Caki2 (cell line): ENCODE measurements at places on chromosomes 7 and 10.

DNA sequence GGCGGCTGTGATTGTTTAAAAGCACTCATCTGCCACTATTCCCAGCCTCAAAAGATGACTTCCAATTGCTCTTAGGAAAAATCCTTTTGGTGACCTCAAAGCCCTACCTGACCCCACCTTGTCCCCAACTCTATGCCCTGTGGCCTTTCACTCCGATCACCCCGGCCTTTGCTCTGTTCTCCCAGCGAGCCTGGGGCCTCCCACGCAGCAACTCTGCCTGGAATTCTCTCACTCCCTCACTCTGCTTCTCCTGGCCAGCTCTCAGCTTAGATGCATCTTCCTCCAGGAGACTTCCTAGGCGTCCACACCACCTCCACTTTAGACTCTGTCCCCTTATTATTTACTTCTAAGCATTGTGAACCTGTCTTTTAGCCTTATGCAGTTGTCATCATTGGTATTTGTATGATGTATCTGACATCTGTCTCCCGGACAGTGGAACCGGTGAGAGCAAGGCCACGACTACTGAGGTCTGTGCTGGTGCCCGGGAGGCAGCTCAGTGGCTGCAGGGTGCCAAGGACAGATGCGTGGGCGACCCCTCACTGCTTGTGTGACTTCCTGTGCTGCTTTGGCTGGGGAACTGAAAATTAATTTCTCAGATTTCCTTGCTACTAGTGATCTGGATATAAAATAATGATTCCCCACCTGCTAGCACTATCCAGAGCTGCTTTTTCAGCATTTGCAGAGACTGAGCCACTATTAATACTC lies 63.0 kb downstream of the PIP4K2A start:
- DNase-seq = no peak

DNA sequence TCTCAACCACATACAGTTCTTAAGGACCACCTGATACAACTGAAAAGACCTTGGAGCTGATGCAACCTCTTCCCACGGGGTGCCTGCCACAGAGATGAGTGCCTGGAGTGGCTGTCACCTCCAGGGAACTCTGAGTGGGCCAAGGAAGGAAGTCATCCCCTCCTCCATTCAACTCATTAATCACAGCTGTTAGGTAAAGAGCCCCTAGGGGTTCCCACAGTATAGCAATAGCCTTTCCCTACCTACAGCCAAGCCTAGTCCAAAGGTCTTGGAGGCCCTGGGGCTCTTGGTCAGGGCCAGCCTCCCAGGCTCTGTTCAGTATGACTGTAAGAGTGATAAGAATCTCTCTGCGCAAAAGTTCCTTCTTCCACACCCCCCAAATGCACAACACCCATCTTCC lies 70.4 kb upstream of the NFE2L3 start:
- DNase-seq = no peak

GRCh38 chr7:155291045-155291530 lies 6.6 kb upstream of the INSIG1 start:
- DNase-seq = peak; percentile 78

DNA sequence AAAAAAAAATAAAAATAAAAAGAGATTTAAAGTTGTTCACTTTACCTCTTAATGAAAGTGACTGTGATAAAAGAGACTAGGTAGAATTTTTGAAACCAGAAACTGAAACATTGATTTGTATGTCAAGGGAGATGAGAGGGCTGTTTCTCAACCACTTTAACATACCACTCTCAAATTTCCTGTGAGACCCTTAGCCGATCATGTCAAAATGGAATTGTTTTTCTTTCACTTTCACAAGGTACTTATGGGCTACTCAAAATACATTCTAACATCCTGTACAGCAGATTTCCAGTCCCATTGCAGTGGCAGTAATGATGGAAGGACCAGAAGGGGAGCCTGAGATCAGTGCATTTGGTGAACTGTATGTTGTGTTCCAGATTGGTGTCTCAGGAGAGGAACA lies 261.2 kb downstream of the PPP1R3A start:
- DNase-seq = no peak

- DNase-seq = no peak
Observed at GRCh38 chr10:13788711-13789447, 202.1 kb downstream of the PRPF18 start.

DNA sequence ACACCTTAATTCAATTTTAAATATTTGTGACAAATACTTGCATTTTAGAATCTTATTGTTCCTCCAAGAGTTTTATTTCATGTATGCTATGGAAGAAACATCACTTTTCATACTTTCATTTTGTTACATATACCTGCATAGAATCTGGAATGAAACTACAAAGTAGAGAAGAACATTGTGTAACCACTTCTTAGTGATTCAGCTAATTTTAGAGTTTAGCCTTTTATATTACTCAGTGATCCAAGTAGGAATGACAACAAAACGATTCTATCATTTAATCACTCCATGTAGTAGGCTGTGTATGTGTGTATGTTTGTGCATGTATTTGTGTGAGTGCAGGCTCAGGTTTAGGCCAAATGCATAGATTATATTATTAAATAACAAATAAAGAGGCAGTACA lies 14.4 kb upstream of the SEMA3A start:
- no peak for DNase-seq

- DNase-seq = no peak
Observed at GRCh38 chr10:24152270-24152669, 56.7 kb upstream of the KIAA1217 start.

GRCh38 chr7:92343714-92344113 lies 97.9 kb downstream of the ANKIB1 start:
- DNase-seq = no peak

GRCh38 chr7:138662076-138662990 lies 38.8 kb downstream of the SVOPL start:
- DNase-seq = no peak

DNA sequence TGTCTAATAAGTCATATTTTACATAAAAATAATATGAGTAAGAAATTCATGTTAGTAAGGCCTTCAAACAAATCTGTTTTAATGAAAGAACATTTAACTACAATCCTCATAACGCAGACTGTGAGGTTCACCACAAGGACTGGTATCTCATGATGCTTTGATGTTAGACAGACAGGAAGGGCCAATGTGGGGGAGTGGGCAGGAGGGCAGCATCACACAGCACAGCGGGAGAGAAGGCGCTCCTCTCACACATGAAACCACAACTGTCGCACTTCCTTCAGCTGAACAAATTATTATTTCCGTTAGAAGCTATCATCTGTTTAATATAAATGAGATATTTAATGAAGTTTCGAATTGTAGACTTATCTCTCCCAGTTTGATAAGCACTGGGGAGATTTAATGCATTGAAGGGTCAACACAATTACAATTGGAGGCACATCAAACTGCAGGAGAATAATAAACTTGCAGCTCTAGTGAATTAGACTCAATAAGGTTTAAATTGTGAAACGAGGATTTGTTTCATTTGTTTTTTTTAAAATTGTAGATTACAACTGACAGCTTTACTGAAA lies 466.1 kb downstream of the PARD3 start:
- DNase-seq = no peak

DNA sequence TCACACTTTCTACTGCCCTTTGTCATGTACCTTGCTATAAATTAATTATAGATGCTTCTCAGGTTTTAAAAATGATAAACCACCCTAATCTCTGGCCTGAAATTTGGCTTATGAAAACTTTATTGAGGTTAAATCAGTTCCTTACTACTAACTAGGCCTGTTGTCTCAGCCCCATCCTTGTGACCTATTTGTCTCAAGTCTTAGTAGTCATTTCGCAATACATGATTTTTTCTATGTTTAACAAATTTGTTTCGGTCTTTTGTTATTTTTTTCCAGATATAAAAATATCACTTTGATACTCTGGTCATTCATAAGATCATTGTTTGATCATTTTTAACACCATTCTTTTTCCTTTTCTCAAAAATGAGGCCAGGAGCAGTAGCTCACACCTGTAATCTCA lies 411.6 kb downstream of the GFRA1 start:
- no peak for DNase-seq

DNA sequence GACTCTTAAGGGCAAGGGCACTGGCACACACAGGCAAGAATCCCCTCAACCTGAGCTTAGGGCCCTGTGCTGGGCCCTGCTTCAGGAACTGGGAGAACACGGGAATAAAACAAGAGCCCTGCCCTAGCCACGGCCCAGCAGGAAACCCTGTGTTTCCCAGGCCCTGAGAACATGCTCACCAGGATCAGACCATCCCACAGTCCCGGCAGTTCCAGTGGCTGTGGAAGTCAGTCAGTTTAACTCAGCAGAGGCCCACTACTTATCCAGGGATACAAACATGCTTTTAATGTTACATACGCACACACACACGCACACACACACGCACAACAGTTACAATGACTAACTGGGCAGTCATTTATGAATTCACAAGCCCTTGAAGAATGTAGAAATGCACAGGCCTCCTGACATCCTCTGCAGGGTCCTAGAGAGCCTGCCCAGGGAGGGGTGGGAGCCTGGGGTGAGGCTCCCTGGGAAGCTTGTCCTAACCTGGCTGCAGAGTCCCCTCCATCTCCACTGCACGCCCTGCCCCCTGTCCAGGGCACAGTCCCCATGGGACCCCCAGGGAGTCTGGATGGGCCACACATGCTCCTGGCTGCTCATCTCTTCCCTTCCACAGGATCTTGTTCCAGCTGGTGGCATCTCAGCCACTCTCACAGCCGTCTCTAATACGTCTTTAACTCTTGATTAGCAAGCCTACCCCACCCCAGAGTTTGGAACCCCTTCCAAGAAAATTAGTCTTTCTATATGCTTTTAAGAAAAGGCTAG lies 97.6 kb downstream of the TCERG1L start:
- DNase-seq = no peak

DNA sequence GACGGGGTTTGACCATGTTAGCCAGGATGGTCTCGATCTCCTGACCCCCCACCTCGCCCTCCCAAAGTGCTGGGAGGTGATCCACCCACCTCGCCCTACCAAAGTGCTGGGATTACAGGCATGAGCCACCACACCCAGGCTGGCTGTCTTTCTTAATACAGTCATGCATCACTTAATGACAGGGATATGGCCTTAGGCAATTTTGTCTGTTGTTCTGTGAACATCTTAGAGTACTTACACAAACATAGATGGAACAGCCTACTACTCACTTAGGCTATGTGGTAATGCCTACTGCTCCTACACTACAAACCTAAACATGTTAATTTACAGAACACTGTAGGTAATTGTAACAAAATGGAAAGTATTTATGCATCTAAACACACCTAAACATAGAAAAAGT lies 106.6 kb upstream of the KCNMA1 start:
- DNase-seq = peak; percentile 6

DNA sequence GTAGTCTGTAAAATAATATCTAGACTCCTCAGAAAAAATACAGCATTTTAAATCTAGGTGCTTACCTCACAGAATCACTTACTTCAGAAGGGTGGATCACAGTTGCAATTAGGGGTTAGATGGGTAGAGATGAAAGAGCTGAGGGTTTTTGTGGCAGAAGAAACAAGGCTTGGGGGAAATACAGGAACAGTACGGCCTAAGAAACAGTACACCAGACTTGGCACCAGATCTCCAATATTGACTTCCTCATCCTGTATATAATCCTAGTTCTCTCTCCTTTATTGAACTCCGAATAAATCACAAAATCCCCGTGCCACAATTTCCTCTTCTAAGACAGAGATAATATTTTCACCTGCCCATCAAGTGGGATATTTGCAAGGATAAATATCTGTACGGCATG lies 14.3 kb downstream of the CEP41 start:
- DNase-seq = no peak
